ENCODE measurements at places on chromosomes 5 and 9.

- no peak for DNase-seq
These were observed 179.0 kb downstream of the TSSK1B start for GRCh38 chr5:113255579-113256386.

DNA sequence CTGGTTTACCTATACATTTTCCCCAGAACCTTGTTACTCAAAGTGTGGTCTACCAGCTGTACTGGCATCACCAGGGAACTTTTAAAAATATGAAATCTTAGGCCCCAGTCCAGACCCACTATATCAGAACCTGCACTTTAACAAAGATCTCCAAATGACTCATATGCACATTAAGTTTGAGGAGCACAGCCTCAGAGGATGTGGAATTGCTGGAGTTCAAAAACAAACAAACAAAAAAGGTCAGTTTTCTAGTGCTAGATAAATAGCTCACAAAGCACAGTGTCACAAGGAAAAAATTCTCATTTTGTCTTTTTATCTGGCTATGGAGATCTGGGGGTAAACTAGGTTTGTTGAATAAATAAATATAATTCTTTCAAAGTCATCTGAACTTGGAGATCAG is 68.9 kb upstream of the ANKRD55 start:
- no peak for DNase-seq

GRCh38 chr5:31783086-31783645 is 144.2 kb downstream of the PDZD2 start:
- no peak for DNase-seq

- DNase-seq, result no peak
These were observed 179.1 kb downstream of the SLIT3 start for GRCh38 chr5:169121630-169122420.

DNA sequence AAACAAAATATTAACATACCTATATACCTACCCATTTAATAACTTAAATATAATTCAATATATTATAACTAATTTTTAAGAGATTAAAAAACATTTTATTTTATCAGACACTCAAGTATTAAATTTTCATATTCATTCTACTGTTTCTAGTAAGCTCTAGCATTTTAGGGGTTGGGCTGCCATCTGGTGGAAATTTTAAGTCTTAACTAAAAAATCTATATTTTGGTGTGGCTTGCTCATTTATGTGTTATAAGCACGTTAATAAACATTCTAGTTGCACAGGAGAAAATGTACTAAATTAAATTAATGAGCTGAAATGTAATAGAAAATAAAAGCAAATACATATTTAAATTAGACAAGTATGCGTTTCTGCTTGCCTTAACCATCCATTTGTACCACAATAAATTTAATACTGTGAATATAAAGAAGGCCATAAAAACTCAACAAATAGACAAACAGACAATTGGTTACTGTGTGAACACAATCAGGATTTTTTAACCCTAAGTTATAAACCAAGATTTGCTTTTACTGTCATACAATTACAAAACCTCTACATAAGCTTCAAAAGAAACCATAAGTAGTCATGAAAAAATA is 1728.3 kb upstream of the CDH9 start:
- DNase-seq, result no peak

- no peak for DNase-seq
These were observed 756 bp downstream of the VAV2 start for GRCh38 chr9:133991214-133991921.

Measured in central memory CD4-positive, alpha-beta T cell (primary cell).